ENCODE measurements at places on chromosomes 2 and 18.

GRCh38 chr2:23476786-23477185 lies 91.8 kb downstream of the KLHL29 start:
- DNase-seq: no peak

- no peak for DNase-seq
Observed at GRCh38 chr2:231069379-231070054, 12.8 kb downstream of the PSMD1 start.

DNA sequence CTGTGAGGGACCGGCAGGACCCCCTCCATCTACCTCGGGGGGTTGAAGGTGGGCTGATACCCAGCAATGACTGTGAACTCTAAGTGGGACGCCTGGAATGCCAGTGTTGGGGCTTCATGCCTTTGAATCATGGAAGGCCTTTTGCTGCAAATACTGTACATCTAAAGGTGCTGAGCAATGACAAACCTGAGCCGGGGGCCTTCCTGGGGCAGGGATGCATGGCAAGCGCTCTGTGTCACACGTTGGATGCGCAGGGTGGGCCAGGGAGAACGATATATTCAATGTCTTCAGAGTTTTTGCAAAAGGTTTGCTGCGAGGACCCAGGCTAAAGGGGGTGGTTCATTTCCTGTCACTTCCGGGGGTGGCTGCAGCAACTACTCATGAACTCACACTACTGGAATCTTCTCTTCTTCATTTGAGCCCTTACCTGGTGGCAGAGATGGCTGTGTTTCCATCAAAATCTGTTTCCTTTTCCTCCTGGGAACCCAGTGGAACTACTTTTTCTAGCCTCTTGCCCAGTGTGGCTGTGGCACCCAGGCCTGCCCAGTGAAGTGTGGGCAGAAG lies 24.1 kb upstream of the INHBB start:
- no peak for DNase-seq

DNA sequence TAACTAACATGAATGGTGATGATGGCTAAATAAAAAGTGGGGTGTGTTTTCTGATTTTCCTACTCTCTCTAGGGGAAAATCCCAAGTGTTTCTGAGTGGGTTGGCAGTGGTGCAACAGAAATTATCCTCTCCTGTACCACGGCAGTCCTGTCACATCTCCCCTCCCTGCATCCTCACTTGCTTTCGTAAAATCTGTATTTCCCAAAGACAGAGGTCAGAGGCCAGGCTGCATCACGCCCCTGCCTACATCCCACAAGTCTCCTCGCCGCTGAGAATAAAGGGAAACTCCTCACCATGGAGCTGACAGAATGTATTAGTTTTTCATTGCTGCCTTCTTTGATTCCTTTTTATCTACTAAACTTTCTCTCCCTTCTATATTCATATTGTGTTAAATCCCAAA lies 13.1 kb downstream of the FBLN7 start:
- DNase-seq: no peak

- DNase-seq: no peak
Observed at GRCh38 chr18:33469699-33470098, 29.2 kb upstream of the CCDC178 start.

DNA sequence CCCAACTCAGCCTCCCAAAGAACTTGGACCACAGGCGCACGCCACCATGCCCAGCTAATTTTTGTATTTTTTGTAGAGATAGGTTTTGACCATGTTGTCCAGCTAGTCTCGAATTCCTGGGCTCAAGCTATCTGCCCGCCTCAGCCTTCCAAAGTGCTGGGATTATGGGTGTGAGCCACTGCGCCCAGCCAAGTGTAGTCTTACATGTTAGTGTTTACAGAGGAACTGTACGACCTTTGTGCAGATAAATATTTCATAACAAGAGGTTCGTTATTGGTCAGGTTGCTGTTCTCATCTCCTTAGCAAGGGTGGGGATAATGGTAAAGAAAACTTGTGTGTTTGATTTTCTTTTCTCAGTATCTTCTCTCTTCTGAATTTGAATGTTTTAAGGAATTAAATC lies 46.5 kb downstream of the RALBP1 start:
- DNase-seq: no peak

- no peak for DNase-seq
Observed at GRCh38 chr2:176851200-176851888, 361.2 kb upstream of the HNRNPA3 start.

DNA sequence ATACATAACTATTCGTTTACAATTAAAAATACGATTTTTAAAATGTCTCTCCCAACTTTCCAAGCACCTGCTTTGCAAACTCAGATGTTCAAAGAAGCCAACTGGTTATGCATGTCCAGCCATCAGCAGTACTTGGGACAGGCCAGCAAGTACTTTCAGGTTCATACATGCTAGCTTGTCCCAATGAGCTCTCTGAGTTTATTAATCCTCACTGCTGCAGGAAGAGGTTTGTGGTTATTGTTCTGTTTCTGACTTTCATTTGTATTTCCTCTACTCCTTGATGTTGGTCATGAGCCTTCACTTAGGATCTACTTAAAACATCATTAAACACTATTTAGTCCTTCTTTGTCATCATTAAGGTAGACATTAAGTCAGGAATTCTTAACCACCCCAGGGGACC lies 374.1 kb downstream of the LRATD1 start:
- no peak for DNase-seq

DNA sequence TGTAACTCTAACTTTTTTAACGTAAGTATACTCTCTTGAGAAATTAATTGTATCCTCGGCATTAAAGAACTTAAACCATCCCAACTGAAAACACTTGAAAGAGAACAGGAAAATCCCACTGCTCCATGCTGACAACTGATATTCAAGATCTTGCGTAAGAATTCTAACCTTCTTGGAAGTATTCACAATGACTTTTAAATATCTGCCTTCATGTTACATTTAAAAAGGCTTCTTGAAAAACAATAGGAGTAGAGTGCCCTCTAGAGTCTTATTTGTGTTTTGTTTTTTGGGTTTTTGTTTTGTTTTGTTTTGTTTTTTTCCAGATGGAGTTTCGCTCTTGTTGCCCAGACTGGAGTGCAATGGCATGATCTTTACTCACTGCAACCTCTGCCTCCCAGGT lies 65.4 kb upstream of the DNAJC10 start:
- DNase-seq: no peak

- no peak for DNase-seq
Observed at GRCh38 chr2:105449076-105449475, 50.2 kb upstream of the FHL2 start.

- no peak for DNase-seq
Observed at GRCh38 chr2:24469148-24469650, 21.9 kb upstream of the NCOA1 start.

- no peak for DNase-seq
Observed at GRCh38 chr18:52499644-52500043, 159.6 kb downstream of the DCC start.

GRCh38 chr2:121243821-121244460 lies 41.1 kb downstream of the TFCP2L1 start:
- DNase-seq: peak; percentile 34

GRCh38 chr2:12005886-12006681 lies 259.7 kb downstream of the LPIN1 start:
- no peak for DNase-seq
